PC-9 (cell line): ENCODE measurements at places on chromosomes 11 and 22. TPM values are rescaled to one million over a fixed set of nuclear protein-coding genes. Genes with fewer than 3 reads are reported as not detected.

TRIM29 gene
- total RNA-seq = 208 and 293 TPM in 2 replicates

GVQW3 gene
- total RNA-seq = 11.1 and 12.5 TPM in 2 replicates

- H3K4me3 ChIP-seq = no peak overlapping the region
- no peak overlapping the region for H3K27ac ChIP-seq
- H3K4me1 ChIP-seq = no peaks in the 10 kb centered on the region
- no peak for DNase-seq
Measured at GRCh38 chr11:131859538-131860210, 489.3 kb downstream of the NTM start.

- H3K4me1 ChIP-seq = no peaks in the 10 kb centered on the region
- H3K4me3 ChIP-seq = no peak overlapping the region
- H3K27me3 ChIP-seq = no peaks in the 10 kb centered on the region
- no peak for DNase-seq
- no peaks in the 10 kb centered on the region for H3K36me3 ChIP-seq
- H3K27ac ChIP-seq = no peak overlapping the region
Measured at GRCh38 chr11:35282221-35282882, 137.0 kb downstream of the SLC1A2 start.

GRCh38 chr11:76347466-76347865 lies 33.5 kb downstream of the THAP12 start:
- no peak overlapping the region for H3K27ac ChIP-seq
- no peak for DNase-seq
- no peak overlapping the region for H3K4me3 ChIP-seq
- no peaks in the 10 kb centered on the region for H3K4me1 ChIP-seq
- peaks cover under 1% of the 10 kb centered on the region; the same call in 1 of the 2 replicates for H3K36me3 ChIP-seq

GRCh38 chr11:12802418-12803085 lies 128.3 kb downstream of the TEAD1 start:
- peaks cover 86% of the 10 kb centered on the region for H3K4me1 ChIP-seq
- H3K27me3 ChIP-seq = no peaks in the 10 kb centered on the region
- no peaks in the 10 kb centered on the region for H3K36me3 ChIP-seq
- DNase-seq = peak; percentile 98
- H3K4me3 ChIP-seq = peak overlapping the region; percentile 45; the same call in 1 of the 2 replicates

TPBGL gene
- not detected in 2 replicates for total RNA-seq

GRCh38 chr11:47616726-47617416 lies 22.7 kb upstream of the C1QTNF4 start:
- H3K27ac ChIP-seq = no peak overlapping the region
- H3K27me3 ChIP-seq = no peaks in the 10 kb centered on the region
- DNase-seq = peak; percentile 32
- peaks cover 8% of the 10 kb centered on the region for H3K36me3 ChIP-seq
- H3K4me1 ChIP-seq = no peaks in the 10 kb centered on the region

TRPC6 gene
- not detected in 2 replicates for total RNA-seq

FGF4 gene
- total RNA-seq = not detected in 2 replicates

GLB1L2 gene
- total RNA-seq = 28.8 and 32.2 TPM in 2 replicates

USP2 gene
- total RNA-seq = 2.1 and 2.7 TPM in 2 replicates

OR56A1 gene
- not detected in 2 replicates for total RNA-seq

DNA sequence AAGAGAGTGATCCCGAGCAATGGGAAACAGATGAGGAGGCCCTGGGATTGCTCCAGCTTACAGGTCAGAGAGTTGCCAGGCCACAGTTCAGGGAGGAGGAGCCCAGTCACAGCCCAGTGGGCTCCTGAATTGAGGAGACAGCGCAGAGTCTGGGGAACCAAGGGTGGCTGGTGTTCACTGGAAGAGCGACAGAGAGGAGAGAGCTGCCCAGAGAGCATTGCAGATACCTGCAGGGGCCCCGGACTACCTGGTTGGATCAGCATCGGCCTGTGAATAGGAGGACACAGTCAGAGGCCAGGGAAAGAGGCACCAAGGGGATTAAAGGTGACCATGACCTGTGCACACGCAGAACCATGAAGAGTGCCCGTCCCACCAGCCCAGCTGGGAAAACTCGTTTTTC lies 648.6 kb downstream of the TBC1D22A start:
- H3K4me3 ChIP-seq = no peak overlapping the region
- H3K4me1 ChIP-seq = no peaks in the 10 kb centered on the region
- H3K27me3 ChIP-seq = peaks cover 92% of the 10 kb centered on the region

CARD18 gene
- not detected in 2 replicates for total RNA-seq

DNA sequence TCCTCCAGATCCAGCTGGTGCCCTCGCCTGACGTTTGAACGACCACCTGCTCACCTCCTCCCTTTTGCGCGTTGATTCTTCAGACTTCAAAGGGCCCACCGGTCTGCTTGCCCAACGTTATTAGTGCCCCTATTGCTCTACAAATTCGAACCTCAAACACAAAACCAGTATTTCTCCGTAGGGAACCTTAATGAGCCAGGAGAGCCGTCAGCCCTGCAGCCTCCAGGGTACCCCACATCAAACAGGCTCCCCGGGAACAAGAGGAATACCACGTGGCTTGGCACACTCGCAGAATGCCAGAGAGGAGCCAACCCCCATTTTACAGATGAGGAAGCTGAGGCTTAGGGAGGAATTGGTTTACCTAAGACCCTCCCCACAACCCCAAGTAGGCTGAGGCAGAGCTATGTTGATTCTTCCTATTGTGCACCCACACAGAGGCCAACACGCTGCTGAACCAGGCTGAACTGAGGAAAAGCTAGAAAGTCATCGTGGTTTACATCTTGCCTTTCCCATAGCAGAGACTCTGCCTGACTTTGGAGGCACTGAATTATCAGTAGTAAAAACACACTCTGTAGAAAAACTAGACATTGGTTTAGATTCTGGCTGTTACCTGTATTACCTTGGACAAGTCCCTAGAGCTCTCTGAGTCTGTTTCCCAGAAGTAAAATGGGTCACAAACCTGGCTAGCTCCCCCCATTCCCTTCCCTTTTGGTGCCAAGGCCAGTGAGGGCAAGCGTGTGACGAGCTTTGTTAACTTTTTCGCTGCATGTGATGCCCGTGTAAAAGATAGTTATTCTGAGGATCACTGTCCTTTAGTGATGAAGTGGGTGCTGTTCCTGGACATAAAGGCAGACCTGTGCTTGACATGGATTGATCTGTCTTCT lies 764 bp downstream of the TKFC start:
- peaks cover 35% of the 10 kb centered on the region for H3K4me1 ChIP-seq
- H3K27me3 ChIP-seq = no peaks in the 10 kb centered on the region
- H3K36me3 ChIP-seq = peaks cover 6% of the 10 kb centered on the region
- peak overlapping the region; percentile 99 for H3K4me3 ChIP-seq
- no peak for DNase-seq

PKNOX2 gene
- not detected in 2 replicates for total RNA-seq

DNA sequence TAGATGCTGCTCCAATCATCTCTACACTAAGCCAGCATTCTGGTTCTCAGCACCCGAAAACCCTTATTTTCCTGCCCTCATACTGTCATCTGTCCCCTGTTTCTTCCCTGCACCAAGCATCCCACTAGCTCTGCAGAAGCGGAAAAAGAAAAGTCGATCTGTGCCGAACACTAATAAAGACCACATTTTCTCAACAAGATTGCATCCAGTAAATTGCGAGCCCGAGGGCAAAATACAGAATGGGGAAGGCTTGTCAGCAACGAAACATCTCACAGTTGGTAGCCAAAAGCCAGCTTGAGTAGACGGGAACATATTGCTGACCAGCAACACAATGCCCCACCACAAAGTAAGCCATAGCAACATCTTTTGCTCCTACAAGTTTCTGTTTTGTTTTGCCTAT lies 227.4 kb downstream of the CADM1 start:
- no peaks in the 10 kb centered on the region for H3K36me3 ChIP-seq
- no peak overlapping the region for H3K27ac ChIP-seq
- peaks cover 83% of the 10 kb centered on the region for H3K27me3 ChIP-seq
- DNase-seq = no peak

INS gene
- not detected in 2 replicates for total RNA-seq

TRIM22 gene
- total RNA-seq = 0.81 and 1.9 TPM in 2 replicates

GRCh38 chr11:61828629-61829407 lies 718 bp downstream of the FADS2 start:
- no peak overlapping the region for H3K4me3 ChIP-seq
- H3K4me1 ChIP-seq = no peaks in the 10 kb centered on the region
- H3K27ac ChIP-seq = no peak overlapping the region

DNA sequence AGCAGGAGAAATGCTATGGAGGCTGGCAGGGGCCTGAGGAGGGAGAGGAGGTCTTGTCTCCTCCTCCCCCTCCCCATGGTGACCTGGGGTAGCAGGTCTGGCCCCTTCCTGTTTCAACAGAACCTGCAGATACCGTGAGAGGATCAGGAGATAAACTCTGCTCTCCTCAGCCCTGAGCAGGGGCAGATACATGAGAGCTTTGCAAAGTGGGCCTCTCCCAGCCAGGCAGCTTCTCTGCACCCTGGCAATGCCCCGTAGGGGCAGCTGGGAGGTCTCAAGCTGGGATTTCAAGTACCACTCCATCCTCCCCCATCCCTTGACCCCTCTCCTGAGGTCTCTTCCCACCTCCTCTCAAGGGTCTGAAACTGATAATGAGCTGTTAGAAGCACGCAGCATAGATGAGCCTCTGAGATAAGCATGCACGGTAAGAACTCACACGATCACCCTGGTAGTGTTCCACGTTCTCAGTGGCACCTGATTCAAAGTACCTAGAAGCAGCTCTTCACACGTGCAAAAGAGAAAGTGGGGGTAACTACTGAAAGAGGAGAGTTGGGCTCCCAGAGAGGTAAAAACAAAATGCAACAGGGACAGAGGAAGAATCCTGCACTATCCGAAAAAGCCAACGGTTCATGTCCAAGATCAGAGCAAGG lies 4.9 kb upstream of the CCDC86 start:
- no peak overlapping the region for H3K27ac ChIP-seq
- no peaks in the 10 kb centered on the region for H3K4me1 ChIP-seq
- no peak for DNase-seq
- no peaks in the 10 kb centered on the region for H3K36me3 ChIP-seq
- no peak overlapping the region for H3K4me3 ChIP-seq
- H3K27me3 ChIP-seq = no peaks in the 10 kb centered on the region; the same call in 1 of the 2 replicates

DNA sequence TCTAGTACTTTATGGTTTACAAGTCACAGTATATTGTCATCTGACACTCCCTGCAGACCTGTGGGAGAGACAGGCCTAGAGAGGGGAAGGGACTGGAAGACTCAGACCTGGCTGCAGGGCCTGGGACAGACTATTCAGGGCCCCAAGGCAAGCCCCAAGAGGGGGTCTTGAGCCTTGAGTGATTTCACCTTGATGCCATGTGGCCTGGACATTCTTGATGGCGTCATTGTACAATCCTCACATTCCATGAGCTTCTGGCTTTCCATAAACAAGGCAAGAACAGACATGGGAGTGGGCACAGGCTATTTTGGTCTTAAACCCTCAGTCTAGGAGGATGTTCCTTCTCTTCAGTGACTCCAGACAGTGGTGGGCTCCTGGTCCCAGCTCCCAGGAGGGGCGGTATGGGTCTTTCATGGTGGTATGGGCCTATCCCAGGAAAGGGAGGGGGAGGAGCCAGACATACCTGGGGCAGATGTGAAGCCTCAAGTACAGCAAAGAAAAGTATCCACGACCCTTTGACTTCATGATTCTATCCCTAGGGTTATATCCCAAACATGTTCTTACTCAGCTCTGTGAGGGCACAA lies 1.8 kb upstream of the TBC1D10A start:
- peak overlapping the region; percentile 53; the same call in 1 of the 2 replicates for H3K27ac ChIP-seq
- no peak for DNase-seq
- H3K4me1 ChIP-seq = peaks cover 34% of the 10 kb centered on the region
- H3K27me3 ChIP-seq = no peaks in the 10 kb centered on the region

FUT4 gene
- 1.9 and 2.0 TPM in 2 replicates for total RNA-seq

- H3K4me1 ChIP-seq = peaks cover 30% of the 10 kb centered on the region
- peak overlapping the region; percentile 65 for H3K27ac ChIP-seq
- peak; percentile 61 for DNase-seq
- H3K4me3 ChIP-seq = peak overlapping the region; percentile 62
Measured at GRCh38 chr22:23182309-23183060, 2.2 kb downstream of the BCR start.

DNA sequence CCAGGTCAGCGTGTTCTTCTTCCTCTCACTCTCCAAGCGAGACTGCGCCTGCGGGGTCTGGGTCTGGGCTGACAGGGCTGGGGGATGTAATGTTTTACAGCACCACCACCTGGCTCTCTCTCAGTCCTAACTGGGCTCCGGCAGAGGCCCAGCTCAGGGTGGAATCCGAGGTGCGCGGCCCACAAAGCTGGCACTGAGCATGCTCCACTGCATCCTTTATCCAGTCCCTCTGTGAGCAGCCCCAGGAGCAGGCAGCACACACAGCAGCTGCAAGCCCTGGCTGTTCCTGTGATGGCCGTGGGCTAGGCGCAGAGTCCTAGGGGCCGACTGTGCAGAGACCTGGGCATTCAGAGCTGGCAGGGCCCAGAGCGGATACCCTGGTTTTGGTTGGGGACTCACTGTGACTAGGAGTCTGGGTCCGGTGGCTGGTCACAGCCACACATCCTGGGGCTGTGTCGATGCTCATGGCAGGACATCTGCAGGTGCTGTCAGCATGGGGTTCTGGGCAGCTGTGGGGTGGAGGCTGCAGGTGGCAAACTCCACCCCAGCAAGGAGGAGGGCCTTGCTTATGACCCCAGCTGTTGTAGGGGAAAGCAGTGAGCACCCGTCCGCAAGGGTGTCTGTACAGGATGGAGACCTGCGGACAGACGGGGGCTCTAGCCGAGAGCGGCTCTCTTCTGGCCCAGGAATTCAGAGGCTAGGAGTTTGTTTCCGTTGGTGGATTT lies 4.0 kb downstream of the LRRC75B start:
- H3K36me3 ChIP-seq = no peaks in the 10 kb centered on the region
- no peak for DNase-seq
- no peak overlapping the region for H3K27ac ChIP-seq

GGTLC3 gene
- total RNA-seq = not detected in 2 replicates

- peaks cover 85% of the 10 kb centered on the region for H3K27me3 ChIP-seq
- no peak for DNase-seq
- H3K4me3 ChIP-seq = no peak overlapping the region
- H3K4me1 ChIP-seq = no peaks in the 10 kb centered on the region
Measured at GRCh38 chr22:26234296-26234695, 65.0 kb downstream of the SEZ6L start.

- no peaks in the 10 kb centered on the region for H3K4me1 ChIP-seq
- no peaks in the 10 kb centered on the region for H3K36me3 ChIP-seq
- no peak overlapping the region for H3K27ac ChIP-seq
- H3K4me3 ChIP-seq = no peak overlapping the region
- no peak for DNase-seq
- no peaks in the 10 kb centered on the region for H3K27me3 ChIP-seq
Measured at GRCh38 chr11:126123686-126124085, 61.0 kb upstream of the CDON start.

C11orf52 gene
- total RNA-seq = 2.9 and 6.4 TPM in 2 replicates

DNA sequence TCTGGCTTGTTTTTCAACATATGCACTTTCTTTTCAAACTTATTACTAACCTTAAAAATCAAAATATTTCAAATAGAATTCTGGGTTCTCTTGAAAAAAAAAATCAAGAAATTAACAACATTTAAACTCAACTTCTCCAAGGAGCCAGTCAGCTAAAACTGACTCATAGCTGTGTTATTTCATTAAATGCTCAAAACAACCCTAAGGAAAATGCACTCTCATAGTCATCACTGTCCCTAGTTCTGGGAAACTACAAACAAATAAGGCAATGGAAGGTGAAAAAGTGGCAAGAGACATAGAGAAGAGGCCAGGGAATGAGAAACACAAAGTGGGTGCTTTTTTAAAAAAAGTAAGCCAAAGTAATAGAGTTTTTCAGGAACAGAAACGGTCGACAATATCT lies 4.1 kb upstream of the ARHGAP20 start:
- H3K36me3 ChIP-seq = no peaks in the 10 kb centered on the region
- peaks cover 6% of the 10 kb centered on the region for H3K4me1 ChIP-seq
- H3K4me3 ChIP-seq = no peak overlapping the region
- H3K27me3 ChIP-seq = no peaks in the 10 kb centered on the region
